Stimulated activated CD8-positive, alpha-beta memory T cell treated with anti-CD3 and anti-CD28 coated beads, Interleukin-4, amount 100 ng/mL, for 1 hour (primary cell): ENCODE measurements at places on chromosomes 7 and 10.

DNA sequence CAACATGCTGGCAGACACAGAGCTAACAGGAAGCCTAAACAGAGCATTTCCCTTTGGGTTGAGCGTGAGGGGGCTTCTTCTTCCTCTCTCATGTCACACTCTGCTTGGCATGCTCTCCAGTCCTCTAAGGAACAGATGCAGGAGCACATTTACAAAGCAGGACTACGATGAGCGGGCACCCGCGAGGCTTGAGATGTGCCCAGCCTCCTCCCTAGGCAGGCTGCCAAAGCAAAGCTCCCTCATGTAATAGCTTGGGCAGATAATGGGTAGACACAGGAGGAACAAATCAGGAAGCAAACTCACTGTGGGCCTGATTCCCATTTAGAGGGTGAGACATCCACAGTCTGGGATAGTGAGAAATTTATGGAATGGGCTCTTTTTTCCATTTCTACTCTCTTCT lies 519.1 kb downstream of the NRG3 start:
- no peak for DNase-seq

DNA sequence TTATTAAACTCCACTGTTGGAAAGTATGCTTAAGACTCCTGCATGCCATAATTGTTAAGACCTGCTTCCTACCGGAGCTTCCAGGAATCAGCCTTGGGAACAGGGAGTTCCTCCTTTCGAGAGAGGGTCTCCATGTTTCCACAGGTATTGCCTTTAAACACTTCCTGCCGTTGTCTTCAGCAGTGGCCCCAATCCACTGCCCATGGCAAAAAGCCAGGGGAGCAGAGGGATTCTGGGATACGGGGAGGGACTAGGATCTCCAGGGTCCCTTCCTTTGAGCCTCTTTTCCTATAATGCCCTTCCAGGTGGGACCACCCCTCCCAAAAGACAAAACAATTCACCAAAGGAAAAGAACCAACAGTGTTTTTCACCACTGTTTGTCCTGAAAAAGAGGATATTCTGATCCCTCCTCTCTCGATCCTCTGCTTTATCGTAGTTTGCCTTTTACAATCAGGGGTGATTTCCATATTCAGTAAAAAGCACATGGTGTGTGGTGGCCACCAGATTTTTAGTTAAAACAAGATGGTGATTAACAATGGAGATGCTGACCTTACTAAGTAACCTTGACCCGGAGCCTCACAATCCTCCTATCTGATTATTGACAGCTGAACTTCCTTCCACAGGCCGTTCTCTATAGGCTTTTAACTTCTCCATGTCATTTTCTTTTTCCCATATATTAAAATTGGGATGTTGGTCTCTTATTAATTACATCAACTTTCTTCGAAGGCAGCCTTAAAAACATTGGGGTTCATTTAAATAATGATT lies 36.0 kb downstream of the LRRC72 start:
- no peak for DNase-seq

DNA sequence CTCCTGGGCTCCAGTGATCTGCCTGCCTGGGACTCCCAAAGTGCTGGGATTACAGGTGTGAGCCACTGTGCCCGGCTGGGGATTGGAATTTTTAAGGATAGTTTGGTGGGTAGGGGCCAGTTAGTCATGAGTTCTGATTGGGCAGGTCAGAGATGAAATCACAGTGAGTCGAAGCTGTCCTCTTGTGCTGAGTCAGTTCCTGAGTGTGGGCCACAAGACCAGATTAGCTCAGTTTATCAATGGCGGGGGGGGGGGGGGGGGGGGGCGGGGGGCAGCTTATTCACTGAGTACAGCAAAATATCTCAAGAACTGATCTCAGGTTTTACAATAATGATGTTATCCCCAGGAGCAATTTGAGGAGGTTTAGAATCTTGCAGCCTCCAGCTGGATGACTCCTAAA lies 11.6 kb upstream of the ERCC6 start:
- DNase-seq = no peak

DNA sequence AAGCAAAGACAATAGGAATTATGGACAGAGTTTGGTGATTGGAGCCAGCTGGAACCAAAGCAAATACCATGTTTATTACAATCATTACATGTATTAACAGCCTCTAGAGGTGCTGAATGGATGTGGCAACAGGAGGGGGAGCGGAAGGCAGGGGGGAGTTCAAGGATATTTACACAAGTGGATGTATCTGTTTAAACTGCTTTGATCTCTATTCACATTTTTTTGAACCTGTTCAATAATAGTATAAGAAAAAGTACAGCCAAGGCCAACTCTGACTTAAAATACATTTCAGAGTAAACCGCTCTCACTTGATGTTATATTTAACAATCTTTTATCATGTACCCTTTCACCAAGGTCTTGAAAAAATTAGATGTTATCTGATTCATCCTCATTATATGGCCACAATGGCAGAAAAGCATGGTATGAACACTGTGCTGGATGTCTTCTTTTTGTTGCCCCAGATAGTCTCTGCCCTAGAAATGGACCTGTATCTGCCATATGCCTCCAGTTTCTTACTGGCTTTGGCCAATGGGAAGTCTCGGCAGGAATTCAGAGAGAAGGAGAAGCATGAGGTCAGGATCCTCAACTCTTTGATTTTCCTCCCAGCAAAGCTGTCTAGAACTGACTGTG lies 88.2 kb upstream of the FAM133B start:
- no peak for DNase-seq

DNA sequence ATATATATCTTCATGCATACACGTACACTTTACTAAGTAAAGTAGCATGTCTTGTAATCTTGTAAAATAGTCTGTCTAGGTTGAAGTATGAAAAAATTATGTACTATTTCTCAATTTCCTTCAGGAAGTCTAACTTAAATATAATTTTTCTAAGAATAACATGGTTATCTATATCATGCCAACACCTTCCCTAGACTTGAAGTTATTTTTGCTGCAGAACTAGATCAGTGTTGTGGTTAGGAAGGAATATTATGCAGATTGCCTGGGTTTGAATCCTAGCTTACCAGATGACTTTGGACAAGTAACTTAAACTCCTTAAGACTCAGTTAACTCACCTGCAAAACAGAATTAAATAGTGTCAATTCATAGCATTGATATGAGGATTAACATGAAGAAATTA lies 142.2 kb upstream of the SEMA3A start:
- DNase-seq = no peak

GRCh38 chr7:40733114-40733513 lies 598.3 kb downstream of the SUGCT start:
- DNase-seq = no peak

DNA sequence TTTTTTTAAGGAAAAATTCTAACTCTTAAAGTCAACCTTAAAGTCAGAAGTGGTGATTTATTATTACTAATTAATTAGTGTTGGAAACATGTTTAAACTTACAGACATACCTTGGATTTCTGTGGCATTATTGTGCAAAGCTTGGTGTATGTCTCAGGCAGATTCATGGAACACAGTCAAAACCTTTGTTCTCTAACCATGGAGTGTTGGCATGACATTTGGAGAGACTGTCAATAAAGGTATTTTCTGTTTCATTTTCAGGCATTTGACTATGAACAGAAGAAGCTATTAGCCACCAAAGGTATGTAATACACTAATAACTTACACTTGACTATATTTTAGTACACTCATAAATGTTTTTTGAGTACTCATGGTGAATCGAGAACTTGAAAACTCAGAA lies 293.7 kb downstream of the BICC1 start:
- DNase-seq = no peak

DNA sequence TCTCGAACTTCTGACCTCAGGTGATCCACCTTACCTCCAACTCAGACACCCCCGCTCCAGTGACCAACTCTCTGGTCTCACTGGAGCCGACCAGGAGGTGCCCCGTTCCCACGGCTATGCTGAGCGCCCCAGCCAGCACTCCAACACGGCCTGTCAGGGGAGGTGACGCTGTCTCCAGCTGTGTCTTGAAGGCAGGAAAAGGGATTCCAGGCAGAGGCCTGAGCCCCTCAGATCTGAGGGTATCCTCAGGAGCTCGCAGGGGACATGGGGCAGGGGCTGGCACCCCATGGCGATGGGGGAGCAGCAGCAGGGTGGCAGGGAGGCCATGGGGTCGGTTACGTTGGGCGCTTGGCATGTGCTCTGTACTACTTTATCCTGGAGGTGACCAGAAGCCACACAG lies 94.3 kb upstream of the RHEB start:
- no peak for DNase-seq

DNA sequence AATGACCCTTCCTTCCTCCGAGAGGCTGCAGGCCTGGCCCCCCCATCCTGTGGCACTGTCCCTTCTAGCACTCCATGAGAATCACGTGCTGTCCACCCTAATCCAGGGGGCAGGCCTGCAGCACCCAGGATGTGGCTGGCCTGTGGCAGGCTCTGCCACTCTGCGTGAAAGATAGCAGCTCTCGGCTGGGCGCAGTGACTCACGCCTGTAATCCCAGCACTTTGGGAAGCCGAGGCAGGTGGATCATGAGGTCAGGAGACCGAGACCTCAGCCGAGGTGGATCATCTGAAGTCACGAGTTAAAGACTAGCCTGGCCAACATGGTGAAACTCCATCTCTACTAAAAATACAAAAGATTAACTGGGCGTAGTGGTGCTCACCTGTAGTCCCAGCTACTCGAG lies 18.9 kb upstream of the LFNG start:
- DNase-seq = no peak

GRCh38 chr7:114298011-114298410 lies 116.6 kb upstream of the FOXP2 start:
- no peak for DNase-seq

DNA sequence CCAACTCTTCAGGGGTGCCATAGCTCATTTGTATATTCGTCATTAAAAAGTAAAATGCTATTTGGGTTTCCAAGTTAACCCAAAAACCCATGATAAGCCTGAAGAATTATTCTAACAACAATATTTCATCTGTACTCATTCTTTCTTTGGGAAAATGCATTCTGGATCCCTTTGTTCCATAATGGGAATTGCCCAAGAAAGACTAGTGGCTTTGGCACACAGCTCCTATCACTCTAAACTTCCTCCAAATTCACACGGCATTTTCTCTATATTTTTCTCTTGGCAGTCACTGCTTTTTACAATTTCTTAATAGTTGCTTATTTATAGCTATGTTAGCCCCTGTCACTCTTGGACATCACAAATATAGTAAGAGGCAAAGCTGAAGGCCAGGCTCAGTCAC lies 29.1 kb downstream of the CHCHD3 start:
- no peak for DNase-seq

- DNase-seq = no peak
Measured at GRCh38 chr7:46586406-46586805, 665.3 kb upstream of the IGFBP3 start.

GRCh38 chr10:53009961-53010907 lies 237.7 kb upstream of the MBL2 start:
- DNase-seq = no peak

- no peak for DNase-seq
Measured at GRCh38 chr10:116146372-116147140, 126.5 kb downstream of the GFRA1 start.

GRCh38 chr7:90518630-90519029 lies 49.2 kb downstream of the PTTG1IP2 start:
- DNase-seq = no peak

DNA sequence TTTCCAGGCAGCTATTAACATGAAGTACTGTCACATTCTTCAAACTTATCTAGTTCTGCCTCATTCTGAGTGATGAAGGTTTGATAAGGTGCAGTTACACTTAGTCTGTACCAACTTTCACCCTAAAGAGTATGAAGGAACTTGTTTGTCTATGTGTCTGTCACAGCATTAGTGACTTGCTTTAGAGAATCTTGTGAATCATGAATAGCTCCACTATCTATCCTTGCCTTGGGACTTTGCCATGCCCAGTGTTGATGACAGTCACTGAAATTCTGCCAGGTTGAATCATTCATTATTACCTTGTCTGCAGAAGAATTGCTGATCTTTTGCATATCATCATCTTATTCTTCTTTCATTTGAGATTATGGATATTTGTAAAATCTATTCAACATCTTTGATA lies 50.9 kb upstream of the A1CF start:
- no peak for DNase-seq

GRCh38 chr10:91191584-91191919 lies 28.9 kb upstream of the PCGF5 start:
- DNase-seq = no peak

DNA sequence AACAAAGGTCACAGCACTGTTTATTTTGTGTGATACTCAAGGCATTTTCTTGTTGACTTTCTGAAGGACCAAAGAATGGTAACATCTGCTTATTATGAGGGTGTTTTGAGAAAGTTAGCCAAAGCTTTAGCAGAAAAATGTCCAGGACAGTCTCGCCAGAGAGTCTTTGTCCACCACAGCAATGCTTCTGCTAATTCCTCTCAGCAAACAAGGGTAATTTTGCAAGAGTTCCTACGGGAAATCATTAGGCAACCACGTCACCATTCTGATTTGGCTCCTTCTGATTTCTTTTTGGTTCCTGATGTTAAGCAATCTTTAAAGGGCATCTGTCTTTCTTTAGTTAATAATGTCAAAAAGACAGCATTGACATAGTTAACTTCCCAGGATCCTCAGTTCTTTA lies 639.3 kb upstream of the STEAP1 start:
- DNase-seq = no peak

DNA sequence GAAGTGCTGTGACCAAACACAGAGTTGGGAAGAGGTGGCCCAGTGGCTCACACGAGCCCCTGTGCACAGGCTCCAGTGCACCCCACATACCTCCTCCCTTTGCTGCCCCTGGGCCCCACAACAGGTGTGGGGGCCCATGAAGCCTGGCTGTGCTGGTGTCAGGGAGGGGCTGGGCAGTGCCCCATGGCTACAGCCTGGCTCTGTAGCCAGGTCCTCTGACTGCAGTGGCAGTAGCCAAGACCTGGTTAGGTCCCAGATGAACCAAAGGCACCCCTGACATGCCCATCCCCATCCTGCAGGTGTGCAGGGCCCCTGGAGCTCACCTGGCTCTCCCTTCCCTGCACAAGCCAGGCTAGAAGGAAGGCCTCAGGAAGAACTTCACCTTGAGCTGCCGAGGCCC lies 176.3 kb downstream of the GRID1 start:
- no peak for DNase-seq

GRCh38 chr7:120988591-120989256 lies at the start of gene CPED1:
TSS of gene CPED1 (plus strand) at chr7:120988711. CDS start at chr7:120989622, 911 bp downstream.
- no peak for DNase-seq

DNA sequence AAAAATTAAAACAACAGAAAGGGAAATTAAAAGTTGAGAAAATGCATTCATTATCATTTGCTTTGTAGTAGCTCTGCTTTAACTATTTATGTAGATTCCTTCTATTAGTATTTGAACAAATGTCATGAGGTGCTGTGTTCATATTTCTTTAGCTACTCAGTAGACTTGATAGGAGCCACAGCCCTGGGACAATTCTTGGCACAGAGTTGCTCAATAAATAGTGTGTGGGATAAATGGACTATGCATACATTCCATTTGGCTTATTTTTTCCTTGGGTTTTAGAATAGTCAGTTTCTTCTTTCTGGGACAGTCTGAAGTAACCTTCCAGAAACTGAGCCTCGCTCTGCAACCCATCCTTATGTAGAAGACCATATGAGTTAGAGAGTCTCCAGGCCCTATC lies 13.4 kb downstream of the RPP30 start:
- no peak for DNase-seq

- DNase-seq = no peak
Measured at GRCh38 chr10:133456041-133456951, 2.6 kb downstream of the SCART1 start.
